ENCODE measurements at places on chromosomes 4 and X.
A peak's percentile ranks its signal among the peaks of the same experiment; 100 is the strongest.

- no peak for DNase-seq
These were observed 57.1 kb upstream of the NKAP start for GRCh38 chrX:120000490-120001246.

- peak; percentile 20 for DNase-seq
These were observed 1742.8 kb downstream of the PCDH7 start for GRCh38 chr4:32462944-32463343.

DNA sequence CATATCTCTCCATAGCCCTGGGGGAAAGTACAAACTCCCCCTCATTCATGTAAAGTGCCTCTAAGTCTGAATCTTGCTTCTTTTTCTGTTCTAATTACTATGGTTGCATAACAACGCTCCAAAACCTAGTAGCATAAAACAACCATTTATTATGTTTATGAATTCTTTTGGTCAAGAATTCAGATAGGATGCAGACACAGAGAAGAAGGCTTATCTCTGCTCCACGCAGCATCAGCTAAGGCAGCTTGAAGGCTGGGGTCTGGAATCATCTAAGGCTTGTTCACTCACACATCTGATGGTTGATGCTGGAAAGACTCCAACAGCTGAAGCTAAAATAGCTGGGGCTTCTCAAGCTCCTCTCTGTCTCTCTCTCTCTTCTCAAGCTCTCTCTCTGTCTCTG is 564.5 kb downstream of the ZNF674 start:
- no peak for DNase-seq

DNA sequence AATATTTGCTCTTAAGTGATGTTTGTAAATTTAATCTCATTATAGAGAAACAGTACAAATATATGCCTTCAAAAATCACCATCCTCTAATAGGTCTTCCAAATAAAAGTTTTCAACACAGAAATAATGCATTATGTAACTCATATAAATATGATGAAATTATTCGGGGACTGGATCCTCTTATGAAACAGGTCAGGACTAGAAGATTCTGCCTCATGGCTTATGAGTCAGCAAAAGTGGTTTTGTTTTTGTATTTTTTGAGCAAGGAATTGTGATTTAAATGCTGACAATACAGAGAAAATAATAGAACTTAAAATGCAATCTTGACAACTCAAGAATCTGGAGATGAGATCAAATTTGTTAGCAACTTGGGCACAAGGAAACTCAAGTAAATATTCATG is 179.7 kb upstream of the NDP start:
- no peak for DNase-seq

GRCh38 chrX:110182865-110183264 is 135.0 kb downstream of the AMMECR1 start:
- DNase-seq = no peak

DNA sequence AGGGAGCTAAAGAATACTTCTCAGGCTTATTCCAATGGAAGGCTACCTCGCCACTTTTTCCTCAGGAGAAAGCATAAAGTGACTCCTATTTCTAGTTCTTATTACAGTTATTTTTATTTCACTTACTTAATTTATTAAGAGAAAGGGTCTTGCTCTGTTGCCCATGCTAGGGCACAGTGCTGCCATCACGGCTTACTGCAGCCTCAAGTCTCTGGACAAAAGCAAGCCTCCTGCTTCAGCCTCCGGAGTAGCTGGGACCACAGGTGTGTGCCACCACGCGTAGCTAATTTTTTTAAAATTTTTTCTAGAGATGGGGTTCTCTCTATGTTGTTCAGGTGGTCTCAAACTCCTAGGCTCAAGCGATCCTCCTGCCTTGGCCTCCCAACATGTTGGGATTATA is 36.0 kb upstream of the CHRNA9 start:
- DNase-seq = no peak

DNA sequence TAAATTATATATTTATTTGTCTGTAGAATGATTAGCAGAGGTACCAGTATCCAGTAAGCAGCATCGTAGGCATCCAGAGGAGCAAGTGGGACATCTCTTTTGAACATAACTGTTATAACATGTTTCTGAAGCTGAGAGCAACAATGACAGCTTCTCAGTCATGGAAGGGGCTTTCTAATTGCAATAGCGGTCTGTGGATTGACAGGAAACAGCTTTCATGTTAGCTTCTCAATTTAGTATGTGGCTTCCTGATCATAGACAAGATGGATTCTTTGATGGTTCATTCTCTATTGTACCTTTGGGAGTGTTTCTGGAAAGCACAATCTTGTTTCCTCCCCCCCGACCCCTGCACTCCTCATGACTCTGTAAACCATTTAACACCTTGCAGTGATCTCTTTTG is 434.6 kb upstream of the GNPDA2 start:
- no peak for DNase-seq

DNA sequence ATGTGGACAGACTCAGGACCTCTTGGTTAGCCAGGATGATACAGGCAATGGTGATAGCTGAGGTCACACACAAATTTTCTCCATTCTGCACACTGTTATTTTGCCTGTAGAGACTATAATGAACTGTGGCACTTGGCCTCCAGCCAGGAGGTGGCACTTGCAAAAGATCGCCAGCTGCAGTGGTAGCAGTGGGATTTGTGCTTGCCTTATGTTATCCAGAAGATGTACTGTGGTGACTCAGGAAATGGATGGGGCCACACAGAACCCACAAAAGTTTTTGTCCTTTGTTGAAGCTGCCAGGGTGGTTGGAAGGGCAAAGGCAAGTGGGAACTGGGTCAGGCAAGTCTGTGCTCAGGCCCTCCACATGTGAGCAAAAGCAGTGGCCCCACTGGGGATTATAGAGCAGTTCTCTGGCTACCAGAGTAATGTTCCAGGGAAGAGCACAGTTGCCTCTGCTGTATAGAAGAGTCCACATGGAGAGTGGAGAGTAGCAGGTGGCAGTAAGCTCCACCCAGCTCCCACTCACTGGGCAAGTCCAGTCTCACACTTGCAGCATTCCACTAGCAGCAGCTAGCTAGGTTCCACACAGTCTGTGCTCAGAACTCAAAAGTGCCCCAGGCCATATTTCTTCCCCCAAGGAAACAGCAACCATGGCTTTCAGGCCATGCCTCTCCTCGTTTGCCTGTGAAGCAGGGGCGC is 5.9 kb upstream of the C4orf17 start:
- no peak for DNase-seq

GRCh38 chrX:40844471-40844870 is 109.1 kb upstream of the MED14 start:
- no peak for DNase-seq

DNA sequence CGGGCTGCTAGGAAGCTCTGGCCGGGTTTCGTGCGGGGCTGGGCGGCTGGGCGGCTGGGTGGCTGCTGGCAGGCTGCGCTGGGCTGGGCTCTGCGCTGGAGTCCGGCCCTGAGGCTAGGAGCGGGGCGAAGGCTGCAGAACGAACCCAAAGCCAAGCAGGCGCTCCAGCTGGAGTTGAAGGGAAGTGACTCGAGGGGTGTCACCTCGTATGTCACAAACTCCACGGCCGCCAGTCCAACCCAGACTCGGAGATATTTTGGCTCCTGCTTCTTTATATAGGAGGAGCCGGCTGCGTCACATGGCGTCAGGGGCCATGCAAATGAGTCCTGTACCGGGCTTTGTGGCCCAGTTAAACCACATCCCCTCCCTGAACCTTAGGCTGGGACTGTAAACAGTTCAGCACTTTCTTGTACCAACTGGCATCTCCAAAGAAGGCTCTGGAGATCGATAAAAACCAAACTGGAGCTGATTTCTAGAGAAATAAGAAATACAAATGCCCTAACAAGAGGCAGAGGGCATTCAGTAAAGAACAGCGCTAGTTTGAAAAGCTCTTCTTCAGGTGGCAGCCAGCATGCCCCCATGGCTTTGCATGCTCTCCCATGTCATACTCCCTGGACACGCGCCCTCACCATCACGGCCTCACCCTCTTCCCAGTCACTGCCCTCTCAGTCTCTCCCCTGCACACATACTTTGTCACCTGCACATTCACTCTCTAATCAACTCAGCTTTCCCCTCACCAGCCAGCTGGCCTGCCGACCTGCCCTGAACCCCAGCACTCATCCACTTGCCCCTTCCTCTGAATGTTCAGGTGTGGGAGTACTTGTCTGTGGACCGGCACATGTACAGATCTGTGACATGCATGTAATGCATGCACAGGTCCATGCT is 58.5 kb downstream of the TSC22D3 start:
- DNase-seq = peak; percentile 95

- peak; percentile 72 for DNase-seq
These were observed 312.2 kb upstream of the DIAPH2 start for GRCh38 chrX:96372313-96373046.

DNA sequence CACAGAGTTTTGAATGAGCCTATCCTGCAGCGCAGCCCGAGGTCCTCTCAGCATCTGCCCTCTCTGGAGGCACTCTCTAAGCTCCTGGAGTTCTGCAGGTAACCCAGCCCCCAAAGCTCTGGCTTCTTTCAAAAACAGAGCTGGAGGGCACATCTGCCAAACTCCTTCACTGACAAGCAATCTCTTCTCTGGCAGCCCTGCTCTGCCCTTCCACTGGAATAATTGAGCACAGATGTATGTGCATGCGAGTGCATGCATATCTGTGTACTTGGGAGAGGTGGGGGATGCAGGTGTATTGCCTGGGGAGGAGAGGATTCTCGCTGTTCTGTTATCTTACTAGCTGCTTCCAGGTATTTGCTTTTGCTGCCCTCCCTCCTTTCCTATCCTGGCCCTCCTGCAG is 22.2 kb upstream of the PLP1 start:
- DNase-seq = no peak

GRCh38 chr4:141680060-141680459 is 43.7 kb downstream of the IL15 start:
- DNase-seq = no peak

All from KBM-7 (cell line).